ENCODE measurements at places on chromosomes 3 and 15. TPM values are rescaled to one million over a fixed set of nuclear protein-coding genes. Genes with fewer than 3 reads are reported as not detected.

SCAANT1 gene
- not detected for total RNA-seq

ITIH1 gene
- not detected for total RNA-seq

SERINC4 gene
- 0.18 TPM for total RNA-seq

ZNF619 gene
- 10.5 TPM for total RNA-seq

NCKIPSD gene
- 33.4 TPM for total RNA-seq

- no peak for DNase-seq
- no peak overlapping the region for H3K4me3 ChIP-seq
- H3K27me3 ChIP-seq, result no peaks in the 10 kb centered on the region
These were observed 28.9 kb upstream of the RAD18 start for GRCh38 chr3:8992199-8992598.

- peaks cover 13% of the 10 kb centered on the region for H3K27me3 ChIP-seq
- DNase-seq, result no peak
- no peak overlapping the region for H3K27ac ChIP-seq
- no peak overlapping the region for H3K4me3 ChIP-seq
These were observed 9.5 kb downstream of the H1-8 start for GRCh38 chr3:129552287-129553050.

GRCh38 chr3:156449710-156450574, 105.0 kb downstream of the SSR3 start:
- H3K27ac ChIP-seq, result no peak overlapping the region
- no peaks in the 10 kb centered on the region for H3K4me1 ChIP-seq
- no peak overlapping the region for H3K4me3 ChIP-seq
- peaks cover 16% of the 10 kb centered on the region for H3K27me3 ChIP-seq
- no peaks in the 10 kb centered on the region for H3K36me3 ChIP-seq

DNA sequence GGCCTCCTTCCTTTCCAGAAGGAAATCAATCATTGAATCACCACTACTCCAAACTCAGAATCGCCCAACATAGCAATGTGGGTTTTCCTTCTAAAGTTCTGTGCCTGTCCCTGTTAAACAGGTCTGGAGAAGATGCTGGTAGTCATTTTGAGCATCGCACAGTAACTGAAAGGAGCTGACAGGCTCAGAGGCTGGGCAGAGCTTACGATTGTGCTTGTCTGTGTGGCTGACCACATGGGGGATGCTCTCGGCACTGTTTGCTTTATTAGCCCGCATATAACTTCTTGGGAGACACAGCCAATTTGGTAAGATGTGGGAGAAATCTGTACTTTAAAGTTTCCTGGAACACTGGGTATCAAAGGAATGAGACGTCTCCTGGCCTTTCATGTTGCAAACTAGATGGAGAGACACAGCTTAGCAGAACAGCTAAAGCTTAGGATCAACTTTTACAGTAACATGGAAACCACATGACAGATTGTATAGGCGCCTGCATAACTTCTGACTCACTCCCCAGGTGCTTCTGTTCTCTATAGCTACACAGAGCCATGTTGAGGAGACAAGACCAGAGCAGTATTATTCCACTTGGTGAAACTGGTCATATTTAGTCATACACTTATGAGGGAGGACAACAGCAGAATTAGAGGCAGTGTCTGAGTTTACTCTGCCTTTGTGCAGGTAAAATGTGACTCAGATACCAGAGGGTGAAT, 374.1 kb downstream of the RORA start:
- H3K4me1 ChIP-seq, result no peaks in the 10 kb centered on the region
- DNase-seq, result no peak
- peaks cover 25% of the 10 kb centered on the region for H3K27me3 ChIP-seq
- no peak overlapping the region for H3K27ac ChIP-seq
- H3K4me3 ChIP-seq, result no peak overlapping the region

DNA sequence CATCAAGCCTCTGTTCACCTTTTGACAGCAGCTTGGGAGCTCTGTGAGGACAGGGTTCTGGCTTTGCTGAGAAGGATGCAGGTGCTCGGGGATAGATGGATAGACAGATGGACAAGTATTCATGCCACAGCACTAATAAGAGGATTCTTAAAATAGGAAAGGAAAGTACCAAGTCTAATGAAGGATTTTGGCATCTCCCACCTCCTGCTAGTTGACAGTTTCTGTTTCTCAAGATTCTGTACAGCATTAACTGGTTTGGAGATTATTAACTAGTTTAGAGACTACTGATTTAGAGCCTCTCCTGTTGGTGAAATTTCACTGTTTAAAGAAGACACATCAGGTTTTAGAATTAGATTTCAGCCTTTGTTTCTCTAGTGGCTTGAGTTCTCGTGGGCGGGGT, 152.3 kb downstream of the CACNA1D start:
- no peak overlapping the region for H3K27ac ChIP-seq
- DNase-seq, result no peak
- H3K4me3 ChIP-seq, result no peak overlapping the region

- H3K4me1 ChIP-seq, result peaks cover 50% of the 10 kb centered on the region
- H3K27me3 ChIP-seq, result no peaks in the 10 kb centered on the region
- H3K4me3 ChIP-seq, result no peak overlapping the region
- peaks cover 22% of the 10 kb centered on the region for H3K36me3 ChIP-seq
- no peak for DNase-seq
These were observed 1.9 kb upstream of the ICE2 start for GRCh38 chr15:60480888-60481287.

GRCh38 chr3:63030666-63031065, 155.4 kb upstream of the CADPS start:
- no peaks in the 10 kb centered on the region for H3K27me3 ChIP-seq
- H3K4me1 ChIP-seq, result no peaks in the 10 kb centered on the region
- no peak overlapping the region for H3K27ac ChIP-seq
- no peak for DNase-seq
- no peak overlapping the region for H3K4me3 ChIP-seq

DNA sequence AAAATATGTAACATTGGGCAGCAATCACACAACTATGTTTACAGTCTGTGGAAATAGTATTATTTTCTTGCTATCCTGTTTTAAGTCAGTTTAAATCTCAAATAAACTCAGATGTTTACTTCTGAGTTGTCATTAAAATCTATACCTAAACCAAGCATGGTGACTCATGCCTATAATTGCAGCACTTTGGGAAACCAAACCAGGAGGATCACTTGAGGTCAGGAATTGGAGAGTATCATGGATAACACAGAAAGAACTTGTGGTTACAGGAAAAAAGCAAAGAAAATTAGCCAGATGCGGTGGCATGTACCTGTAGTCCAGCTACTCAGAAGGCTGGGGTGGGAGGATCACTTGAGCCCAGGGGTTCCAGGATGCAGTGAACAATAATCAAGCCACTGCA, 631.6 kb upstream of the EPHA6 start:
- DNase-seq, result no peak
- no peak overlapping the region for H3K4me3 ChIP-seq
- H3K4me1 ChIP-seq, result no peaks in the 10 kb centered on the region
- no peaks in the 10 kb centered on the region for H3K36me3 ChIP-seq
- no peaks in the 10 kb centered on the region for H3K27me3 ChIP-seq

DNA sequence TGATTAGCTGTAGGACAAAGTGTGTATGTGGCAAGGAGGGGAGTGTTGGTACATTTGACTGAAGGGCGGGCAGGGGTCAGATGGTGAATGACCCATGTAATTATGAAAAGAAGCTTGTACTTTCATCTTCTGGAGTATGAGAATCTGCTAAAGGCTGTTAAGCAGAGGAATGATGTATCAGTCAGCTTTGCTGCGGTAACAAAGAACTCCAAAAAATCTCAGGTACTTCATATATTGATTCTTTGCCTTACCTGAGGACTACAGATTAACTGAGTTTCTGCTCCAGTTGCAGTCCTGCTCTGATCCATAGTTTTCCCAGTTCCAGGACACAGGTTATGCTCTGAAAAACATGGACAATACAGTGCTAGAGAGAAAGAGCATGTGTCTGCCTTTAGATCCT, 115.1 kb downstream of the NEK11 start:
- H3K27ac ChIP-seq, result no peak overlapping the region
- no peak overlapping the region for H3K4me3 ChIP-seq
- no peak for DNase-seq

GRCh38 chr3:40130721-40131120, 178.8 kb upstream of the EIF1B start:
- H3K36me3 ChIP-seq, result no peaks in the 10 kb centered on the region
- DNase-seq, result no peak
- no peak overlapping the region for H3K4me3 ChIP-seq
- no peak overlapping the region for H3K27ac ChIP-seq

DNA sequence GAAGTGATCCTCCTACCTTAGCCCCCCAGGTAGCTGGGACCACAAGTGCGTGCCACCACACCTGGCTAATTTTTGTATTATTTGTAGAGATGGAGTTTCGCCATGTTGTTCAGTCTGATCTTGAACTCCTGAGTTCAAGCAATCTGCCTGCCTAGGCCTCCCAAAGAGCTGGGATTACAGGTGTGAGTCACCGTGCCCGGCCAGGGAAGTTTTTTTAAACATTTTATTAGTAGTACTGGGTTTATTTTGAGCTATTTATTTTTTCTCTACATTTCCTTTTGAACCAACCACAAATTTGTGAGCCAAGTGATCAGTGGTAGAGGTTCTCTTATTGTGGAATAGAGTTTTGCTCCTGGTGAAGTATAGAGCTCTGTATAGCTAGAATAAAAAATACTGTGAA, 33.7 kb downstream of the ARMC8 start:
- no peaks in the 10 kb centered on the region for H3K27me3 ChIP-seq
- peaks cover 28% of the 10 kb centered on the region for H3K4me1 ChIP-seq
- H3K4me3 ChIP-seq, result no peak overlapping the region
- H3K27ac ChIP-seq, result no peak overlapping the region

DNA sequence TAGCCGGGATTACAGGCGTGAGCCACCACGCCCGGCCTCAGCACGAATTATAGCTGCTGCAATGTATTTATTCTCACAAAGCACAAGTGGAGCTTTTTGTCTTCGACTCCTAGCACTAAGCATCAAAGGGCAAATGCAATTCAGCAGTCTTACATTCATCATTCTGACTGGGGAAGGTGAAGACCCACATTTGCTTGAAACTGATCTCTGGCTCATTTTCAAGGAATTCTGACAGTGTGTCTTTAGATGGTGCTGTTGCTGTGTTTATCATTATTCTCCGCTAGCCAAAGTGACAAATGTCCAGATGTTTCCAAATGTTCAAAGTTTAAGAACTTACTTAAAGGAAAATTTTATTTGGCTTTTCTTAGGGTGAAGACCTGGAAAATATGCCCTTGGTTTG, 55.9 kb downstream of the SGO1 start:
- peaks cover 65% of the 10 kb centered on the region for H3K36me3 ChIP-seq
- H3K27me3 ChIP-seq, result no peaks in the 10 kb centered on the region
- DNase-seq, result no peak
- no peak overlapping the region for H3K4me3 ChIP-seq
- peaks cover 6% of the 10 kb centered on the region for H3K4me1 ChIP-seq

DNA sequence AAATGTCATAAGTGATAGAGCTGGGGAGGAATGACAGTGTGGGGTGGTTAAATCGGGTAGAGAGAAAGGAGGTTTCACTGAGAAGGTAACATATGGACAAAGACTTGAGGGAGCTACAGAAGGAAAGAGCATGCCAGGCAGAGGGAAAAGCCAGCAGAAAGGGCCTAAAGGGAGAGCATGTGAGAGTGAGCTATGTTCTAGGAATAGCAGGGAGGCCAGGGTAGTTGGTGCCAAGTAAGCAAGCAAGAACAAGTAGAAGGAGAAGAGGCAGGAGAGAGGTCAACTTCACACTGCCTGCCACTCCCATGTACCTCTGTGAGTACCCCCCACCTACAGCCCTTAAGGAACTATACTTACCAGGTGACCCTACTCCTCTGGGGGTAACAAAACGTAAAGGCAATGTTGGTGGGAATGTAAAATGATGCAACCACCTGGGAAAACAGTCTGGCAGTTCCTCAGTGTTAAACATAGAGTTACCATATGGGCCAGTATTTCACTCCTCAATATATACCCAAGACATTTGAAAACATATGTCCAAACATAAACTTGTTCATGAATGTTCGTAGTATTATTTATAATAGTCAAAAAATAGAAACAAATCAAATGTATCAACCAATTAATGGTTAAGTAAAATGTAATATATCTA, 67.6 kb downstream of the SFMBT1 start:
- H3K4me3 ChIP-seq, result no peak overlapping the region
- H3K27ac ChIP-seq, result no peak overlapping the region
- no peak for DNase-seq
- peaks cover 8% of the 10 kb centered on the region for H3K36me3 ChIP-seq
- H3K27me3 ChIP-seq, result no peaks in the 10 kb centered on the region

DNA sequence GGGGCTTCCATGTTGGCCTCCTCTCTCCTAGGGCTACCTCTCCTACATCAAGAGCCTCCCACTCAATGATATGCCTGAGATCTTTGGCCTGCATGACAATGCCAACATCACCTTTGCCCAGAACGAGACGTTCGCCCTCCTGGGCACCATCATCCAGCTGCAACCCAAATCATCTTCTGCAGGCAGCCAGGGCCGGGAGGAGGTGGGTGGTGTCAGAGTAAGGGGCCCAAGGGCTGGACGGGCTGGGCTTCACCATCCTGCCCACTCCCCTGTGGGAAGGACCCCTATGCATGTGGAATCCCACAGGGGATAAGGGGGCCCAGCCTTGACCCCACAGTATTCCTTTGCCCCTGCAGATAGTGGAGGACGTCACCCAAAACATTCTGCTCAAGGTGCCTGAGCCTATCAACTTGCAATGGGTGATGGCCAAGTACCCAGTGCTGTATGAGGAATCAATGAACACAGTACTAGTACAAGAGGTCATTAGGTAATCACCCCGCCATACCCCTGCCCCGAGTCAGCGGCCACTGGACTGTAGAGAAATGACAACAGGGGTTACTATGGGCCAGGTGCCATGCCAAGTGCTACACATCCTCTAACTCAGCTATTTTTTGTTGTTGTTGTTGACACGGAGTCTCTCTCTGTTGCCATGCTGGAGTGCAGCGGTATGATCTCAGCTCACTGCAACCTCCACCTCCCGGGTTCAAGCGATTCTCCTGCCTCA, 47.1 kb downstream of the SEMA3G start:
- no peak overlapping the region for H3K4me3 ChIP-seq
- H3K27ac ChIP-seq, result no peak overlapping the region
- H3K4me1 ChIP-seq, result no peaks in the 10 kb centered on the region
- H3K36me3 ChIP-seq, result peaks cover 22% of the 10 kb centered on the region
- H3K27me3 ChIP-seq, result no peaks in the 10 kb centered on the region
- no peak for DNase-seq

- H3K4me3 ChIP-seq, result no peak overlapping the region
- H3K4me1 ChIP-seq, result no peaks in the 10 kb centered on the region
- no peak overlapping the region for H3K27ac ChIP-seq
- no peaks in the 10 kb centered on the region for H3K36me3 ChIP-seq
- H3K27me3 ChIP-seq, result no peaks in the 10 kb centered on the region
These were observed 68.6 kb downstream of the ADAMTS9 start for GRCh38 chr3:64619216-64619615.

GRCh38 chr15:52415628-52416027, 113.1 kb downstream of the MYO5A start:
- no peak for DNase-seq
- peaks cover 4% of the 10 kb centered on the region for H3K36me3 ChIP-seq
- H3K4me1 ChIP-seq, result peaks cover 11% of the 10 kb centered on the region
- H3K27ac ChIP-seq, result no peak overlapping the region
- no peaks in the 10 kb centered on the region for H3K27me3 ChIP-seq
- no peak overlapping the region for H3K4me3 ChIP-seq

DNA sequence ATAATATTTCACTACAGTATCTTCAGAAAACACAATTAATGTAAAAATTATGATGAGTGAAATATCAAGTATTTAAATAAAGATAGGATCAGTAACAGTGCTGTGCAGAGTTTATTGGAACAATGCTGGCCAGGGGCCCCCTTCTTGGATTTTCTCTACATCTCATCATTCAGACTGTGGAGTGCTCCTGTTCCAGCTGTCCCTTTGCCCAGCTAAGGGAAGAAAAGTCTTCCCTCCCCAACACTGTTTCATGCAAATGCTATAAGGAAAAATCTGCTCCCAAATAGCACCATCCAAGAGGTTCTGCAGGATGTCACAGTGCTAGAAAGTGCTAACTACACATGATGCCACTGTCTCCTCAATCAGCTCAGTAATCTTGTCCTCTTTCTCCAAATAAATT, 64.5 kb downstream of the RPL39L start:
- DNase-seq, result no peak
- H3K36me3 ChIP-seq, result peaks cover 77% of the 10 kb centered on the region
- peaks cover 2% of the 10 kb centered on the region for H3K4me1 ChIP-seq
- H3K27ac ChIP-seq, result no peak overlapping the region
- no peak overlapping the region for H3K4me3 ChIP-seq
